ENCODE measurements at places on chromosomes 6 and 20.
A peak's percentile ranks its signal among the peaks of the same experiment; 100 is the strongest.

GRCh38 chr6:93819189-93819588, 399.8 kb upstream of the EPHA7 start:
- DNase-seq = no peak

DNA sequence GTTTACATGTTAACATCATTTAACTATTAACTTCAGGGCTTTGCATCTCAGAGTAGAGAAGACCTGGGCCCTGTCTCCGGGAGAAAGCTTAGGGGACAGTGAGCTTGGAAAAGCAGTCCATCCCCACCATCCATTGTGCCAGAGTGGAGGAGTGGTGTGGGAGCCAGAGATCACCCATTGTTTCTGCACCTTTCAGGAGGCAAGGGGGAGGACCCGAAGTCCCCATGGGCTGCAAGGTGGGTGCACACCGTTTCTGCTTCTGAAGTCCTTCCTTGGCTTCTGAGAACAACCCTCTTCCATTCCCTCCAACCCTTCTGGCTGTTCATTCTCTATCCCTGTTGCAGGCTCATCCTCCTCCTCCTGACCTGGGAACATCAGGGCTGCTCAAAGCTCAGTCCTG, 4.0 kb upstream of the PPP1R3G start:
- no peak for DNase-seq

GRCh38 chr6:138004430-138005287, 102.6 kb downstream of the PERP start:
- DNase-seq = peak; percentile 13

DNA sequence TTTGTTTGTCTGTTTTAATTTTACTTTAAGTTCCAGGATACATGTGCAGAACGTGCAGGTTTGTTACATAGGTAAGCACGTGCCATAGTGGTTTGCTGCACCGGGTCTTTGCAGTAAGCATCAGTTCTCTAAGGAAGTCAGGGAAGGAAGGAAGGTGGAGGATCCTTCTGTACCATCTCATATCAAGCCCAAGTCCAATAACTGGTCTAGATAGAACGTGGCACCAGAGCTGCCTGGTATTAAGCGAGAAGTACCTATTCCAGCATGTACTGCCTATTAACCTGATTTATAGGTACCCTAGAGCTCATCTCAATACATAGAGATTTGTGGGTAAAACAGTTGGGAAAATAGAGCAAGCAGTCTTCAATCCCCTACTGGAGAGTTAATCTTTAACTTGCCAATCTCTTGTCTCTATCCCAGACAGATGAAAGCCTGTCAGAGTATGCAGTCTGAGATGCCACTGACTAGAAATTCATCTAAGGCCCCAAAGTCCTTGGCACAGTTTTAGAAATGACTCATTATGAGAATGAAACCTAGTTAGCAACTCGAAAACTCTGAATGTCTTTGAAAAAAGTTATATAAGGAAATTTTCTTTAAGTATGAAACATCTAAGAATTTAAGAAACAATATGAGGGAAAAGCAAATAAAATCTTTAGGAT, 144.9 kb downstream of the TFAP2A start:
- no peak for DNase-seq

DNA sequence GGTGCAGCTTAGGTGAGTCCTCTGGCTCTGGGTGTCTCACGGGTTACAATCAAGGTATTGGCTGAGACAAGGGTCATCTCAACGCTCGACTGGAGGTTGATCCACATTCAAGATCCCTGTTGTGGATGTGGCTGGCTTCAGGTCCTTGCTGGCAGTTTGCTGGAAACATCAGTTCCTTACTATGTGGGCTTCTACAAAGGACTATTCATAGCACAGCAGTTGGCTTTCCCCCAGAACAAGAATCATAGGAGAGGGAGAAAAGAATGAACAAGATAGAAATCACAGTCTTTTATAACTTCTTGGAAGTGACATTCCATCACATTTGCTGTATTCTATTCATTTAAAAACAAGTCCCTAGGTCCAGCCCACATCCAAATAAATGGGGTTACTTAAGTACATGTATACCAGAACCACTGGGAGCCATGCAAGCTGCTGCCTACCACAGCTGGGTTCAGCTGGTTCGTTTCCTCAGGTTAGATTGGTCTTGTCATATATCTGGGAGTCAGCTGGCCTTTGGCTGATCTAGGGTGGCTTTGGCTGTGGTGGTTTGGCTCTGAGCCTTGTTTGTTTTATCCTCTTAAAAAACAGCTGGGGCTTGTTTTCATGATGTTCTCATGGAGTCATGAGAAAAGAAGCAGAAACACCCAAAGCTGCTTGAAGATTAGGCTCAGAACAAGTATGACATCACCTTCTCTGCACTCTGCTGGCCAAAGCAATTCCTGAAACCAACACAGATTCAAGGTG, 433.2 kb upstream of the SPTLC3 start:
- peak; percentile 59 for DNase-seq
